ENCODE measurements at places on chromosomes 16 and 17.
A peak's percentile ranks its signal among the peaks of the same experiment; 100 is the strongest.

GRCh38 chr17:1005361-1005946 lies 8.5 kb downstream of the TIMM22 start:
- DNase-seq, result no peak

DNA sequence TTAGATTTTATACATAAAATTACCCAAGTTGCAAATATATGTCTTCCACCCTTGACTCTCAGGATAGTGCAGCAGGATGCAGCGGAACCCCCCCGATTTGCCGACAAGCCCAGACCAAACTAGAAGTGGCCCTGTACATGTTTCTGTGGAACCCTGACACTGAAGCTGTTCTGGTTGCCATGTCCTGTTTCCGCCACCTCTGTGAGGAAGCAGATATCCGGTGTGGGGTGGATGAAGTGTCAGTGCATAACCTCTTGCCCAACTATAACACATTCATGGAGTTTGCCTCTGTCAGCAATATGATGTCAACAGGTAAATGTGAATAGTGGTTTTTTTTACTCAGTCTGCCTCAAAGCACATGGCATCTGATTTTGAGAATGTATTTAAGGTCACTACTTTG lies 70.7 kb downstream of the OMG start:
- no peak for DNase-seq

GRCh38 chr16:52561910-52562741 lies 15.2 kb upstream of the TOX3 start:
- no peak for DNase-seq

DNA sequence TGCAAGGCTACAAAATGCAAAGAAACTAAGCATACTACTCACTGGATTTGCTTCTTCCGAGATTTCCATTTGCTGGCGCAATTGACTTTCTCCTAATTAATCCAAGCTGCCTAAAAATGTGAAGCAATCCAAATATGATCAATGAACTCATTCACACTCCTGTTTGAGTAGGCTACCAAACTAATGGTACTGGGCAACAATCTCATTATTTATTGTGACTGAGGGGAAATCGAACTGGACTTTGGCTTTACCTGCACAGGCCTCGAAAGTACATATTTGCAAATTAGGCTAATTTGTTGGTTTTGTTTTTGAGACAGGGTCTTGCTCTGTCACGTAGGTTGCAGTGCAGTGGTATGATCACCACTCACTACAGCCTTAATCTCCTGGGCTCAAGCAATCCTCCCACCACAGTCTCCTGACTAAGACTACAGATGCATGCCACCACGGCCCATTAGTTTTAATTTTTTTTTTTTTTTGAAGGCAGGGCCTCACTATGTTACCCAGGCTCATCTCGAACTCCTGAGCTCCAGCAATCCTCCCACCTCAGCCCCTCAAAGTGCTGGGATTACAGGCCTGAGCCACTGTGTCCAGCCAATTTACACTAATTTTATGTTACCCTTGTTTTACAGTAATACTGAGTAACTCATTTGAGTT lies 2.6 kb downstream of the ERI2 start:
- DNase-seq, result no peak

DNA sequence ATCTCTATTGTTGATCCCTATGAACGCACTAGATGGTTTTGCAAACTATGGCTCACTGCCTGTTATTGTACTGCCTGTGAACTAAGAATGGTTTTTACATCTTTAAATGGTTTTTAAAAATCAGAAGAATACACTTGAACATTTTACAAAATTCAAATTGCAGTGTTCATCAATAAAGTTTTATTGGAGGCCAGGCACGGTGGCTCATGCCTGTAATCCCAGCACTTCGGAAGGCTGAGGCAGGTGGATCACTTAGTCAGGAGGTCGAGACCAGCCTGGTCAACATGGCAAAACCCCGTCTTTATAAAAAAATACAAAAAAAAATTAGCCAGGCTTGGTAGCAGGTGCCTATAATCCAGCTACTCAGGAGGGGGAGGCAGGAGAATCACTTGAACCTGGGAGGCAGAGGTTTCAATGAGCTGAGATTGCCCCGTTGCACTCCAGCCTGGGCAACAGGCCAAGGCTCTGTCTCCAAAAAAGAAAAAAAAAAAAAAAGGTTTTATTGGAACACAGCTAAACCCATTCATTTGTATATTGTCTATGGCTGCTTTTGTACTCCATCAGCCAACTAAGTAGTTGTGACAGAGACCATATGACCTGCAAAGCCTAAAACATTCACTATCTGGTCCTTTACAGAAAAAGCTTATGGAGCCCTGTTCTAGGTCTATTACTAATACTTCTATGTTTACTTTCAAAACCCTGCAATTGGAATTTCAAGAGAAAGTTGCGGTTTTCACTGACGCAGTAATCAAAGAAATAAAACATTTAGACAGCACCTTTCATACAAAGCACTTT lies 18.9 kb downstream of the IKZF3 start:
- no peak for DNase-seq

GRCh38 chr16:17403156-17403809 lies 67.5 kb downstream of the XYLT1 start:
- DNase-seq, result no peak

DNA sequence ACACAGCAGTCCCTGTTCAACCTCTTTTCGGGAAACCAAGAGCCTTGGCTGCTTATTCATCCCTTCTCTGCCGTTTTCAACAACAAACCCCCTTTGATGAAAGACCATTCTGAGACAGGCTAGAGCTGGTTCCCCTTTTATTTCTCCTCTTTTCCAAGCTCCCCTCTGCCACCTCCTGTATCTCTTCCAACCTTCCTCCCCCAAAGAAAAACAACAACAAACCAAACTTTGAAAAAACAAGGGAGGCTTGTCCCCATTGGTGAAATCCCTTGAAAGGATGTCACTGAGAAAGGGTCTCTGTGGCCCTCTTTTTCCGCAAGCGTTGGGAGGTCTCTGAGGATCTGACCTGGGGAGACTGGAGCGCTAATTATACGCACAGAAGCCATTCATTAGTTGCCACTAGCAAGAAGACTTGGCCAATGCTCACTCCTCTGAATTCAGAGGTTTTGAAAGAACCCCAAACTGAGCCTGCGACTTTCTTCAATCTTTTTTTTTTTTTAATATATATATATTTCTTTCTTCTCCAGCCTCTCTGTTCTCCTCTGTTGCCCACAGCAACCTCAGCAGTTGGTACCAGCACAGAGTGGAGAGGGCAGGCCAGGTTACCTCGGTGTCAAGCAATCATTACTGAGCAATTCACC lies 101.4 kb downstream of the PITPNC1 start:
- no peak for DNase-seq

- DNase-seq, result no peak
These were observed 2.2 kb downstream of the TIMP2 start for GRCh38 chr17:78922816-78923498.

DNA sequence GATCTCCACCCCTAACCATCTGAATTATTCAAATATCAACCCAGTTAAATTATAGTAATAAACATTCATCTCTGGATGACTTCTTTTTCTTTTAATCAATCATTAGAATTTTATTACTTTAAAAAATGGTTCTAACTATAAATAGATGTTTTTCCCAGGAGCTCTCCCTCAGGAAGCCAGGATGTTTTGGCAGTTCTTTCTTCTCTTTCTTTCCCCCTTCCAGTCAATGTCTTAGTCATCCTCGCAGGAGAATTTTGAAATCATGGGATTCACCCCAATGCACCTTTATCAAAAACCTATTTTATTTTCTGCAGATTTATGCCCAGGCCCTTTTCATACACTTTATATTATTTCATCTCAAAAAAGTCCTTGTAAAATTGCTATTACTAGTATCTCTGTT lies 711.6 kb downstream of the CDH11 start:
- no peak for DNase-seq

GRCh38 chr17:44376124-44376523 lies 12.5 kb upstream of the FAM171A2 start:
- DNase-seq, result no peak

DNA sequence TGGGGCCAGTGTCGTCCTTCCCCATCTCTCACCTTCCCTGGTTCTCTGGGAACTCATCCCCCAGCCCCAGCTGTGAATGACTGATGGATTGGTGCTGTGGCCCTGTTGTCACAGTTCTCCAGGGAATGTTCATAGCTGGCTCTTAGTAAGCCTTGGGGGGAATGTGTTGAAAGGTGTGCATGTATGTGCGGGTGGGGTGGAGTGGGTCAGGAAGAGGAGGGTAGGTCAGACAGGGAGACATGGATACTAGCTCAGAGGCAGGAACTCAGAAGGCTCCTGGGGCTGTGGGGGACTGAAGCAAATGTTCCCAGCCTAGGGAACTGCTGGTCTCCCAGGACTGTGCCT lies 4.3 kb downstream of the DLX4 start:
- DNase-seq, result no peak

DNA sequence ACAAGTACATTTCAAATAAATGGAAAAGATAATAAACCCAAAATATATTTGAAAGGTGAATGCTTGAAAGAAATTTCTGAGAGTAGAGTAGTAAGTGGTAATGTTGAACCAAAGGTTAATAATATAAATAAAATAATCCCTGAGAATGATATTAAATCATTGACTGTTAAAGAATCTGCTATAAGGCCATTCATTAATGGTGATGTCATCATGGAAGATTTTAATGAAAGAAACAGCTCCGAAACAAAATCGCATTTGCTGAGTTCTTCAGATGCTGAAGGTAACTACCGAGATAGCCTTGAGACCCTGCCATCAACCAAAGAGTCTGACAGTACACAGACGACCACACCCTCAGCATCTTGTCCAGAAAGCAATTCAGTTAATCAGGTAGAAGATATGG lies 84.2 kb downstream of the C17orf58 start:
- no peak for DNase-seq

- DNase-seq, result no peak
These were observed 857.4 kb upstream of the GOT2 start for GRCh38 chr16:59591480-59591879.

GRCh38 chr17:17190188-17190587 lies 15.9 kb downstream of the PLD6 start:
- DNase-seq, result no peak

GRCh38 chr17:19538095-19539039 lies 4.7 kb downstream of the SLC47A1 start:
- no peak for DNase-seq

- peak; percentile 46 for DNase-seq
These were observed 43.5 kb downstream of the REXO5 start for GRCh38 chr16:20849589-20850390.

DNA sequence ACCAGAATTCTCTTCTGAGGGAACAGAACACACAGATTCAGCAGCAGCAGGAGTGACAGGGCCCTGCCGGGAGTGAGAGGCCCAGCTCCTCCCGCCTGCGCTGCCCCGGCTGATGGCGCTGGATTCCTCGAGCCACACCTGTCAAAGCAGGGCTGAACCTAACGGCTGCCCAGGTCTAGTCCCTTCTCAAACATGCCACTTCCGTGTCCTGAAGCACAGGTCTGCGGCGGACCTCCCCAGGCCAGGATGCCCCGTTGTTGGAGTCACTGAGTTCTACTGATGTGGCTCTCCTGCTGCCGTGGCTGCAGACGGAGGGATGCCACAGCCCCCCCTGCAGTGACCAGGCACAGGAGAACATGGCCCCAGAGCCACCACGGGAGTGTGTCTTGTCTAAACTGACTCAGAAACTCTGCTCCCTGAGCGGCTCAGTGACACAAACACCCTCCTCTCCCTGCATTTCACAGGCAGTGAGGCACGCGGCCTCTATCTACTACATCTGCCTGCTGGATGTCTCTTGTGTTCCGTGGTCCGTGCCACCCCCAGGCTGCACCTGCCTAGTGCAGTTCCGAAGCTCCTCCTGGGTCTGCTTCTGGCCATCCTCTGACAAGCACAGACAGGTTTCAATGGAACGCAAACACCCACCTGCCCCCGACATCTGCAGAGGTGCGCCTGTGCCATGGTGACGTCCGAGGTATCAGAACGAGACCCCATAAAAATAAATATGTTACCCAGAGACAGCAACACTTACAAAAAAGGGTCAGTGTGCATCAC lies 44.7 kb upstream of the DNAH17 start:
- no peak for DNase-seq

DNA sequence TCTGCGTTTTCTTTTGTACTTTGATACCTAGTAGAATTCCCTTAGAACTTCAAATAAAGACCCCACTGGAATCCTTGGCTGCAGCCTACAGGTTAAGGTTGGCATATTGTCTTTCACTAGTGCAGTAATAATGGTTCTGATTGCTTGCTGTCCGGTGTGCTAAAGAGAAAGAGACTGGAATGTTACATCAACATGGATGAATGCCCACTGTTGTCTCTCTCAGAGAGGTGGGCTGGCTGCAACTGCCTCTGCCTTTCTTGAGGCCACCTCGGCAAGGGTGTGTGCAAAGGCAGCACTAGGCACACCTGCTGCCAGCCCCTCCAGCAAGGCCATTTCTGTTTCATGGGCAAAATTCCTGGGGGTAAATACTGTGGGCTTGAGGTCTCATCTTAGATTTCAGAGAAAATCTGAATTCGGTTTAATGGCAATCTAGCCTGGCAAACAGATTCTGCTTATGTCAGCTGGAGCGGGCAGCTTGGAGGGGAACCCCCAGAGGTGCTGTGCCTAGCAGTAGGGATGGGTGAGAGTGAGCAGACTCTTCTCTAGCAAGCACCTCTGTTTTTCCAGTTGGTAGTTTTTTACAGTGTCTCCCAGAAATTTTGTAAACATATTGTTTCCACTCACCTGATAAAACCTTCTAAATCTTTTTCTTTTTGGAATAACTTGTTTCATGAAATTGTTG lies 54.0 kb downstream of the MRTFB start:
- DNase-seq, result no peak

DNA sequence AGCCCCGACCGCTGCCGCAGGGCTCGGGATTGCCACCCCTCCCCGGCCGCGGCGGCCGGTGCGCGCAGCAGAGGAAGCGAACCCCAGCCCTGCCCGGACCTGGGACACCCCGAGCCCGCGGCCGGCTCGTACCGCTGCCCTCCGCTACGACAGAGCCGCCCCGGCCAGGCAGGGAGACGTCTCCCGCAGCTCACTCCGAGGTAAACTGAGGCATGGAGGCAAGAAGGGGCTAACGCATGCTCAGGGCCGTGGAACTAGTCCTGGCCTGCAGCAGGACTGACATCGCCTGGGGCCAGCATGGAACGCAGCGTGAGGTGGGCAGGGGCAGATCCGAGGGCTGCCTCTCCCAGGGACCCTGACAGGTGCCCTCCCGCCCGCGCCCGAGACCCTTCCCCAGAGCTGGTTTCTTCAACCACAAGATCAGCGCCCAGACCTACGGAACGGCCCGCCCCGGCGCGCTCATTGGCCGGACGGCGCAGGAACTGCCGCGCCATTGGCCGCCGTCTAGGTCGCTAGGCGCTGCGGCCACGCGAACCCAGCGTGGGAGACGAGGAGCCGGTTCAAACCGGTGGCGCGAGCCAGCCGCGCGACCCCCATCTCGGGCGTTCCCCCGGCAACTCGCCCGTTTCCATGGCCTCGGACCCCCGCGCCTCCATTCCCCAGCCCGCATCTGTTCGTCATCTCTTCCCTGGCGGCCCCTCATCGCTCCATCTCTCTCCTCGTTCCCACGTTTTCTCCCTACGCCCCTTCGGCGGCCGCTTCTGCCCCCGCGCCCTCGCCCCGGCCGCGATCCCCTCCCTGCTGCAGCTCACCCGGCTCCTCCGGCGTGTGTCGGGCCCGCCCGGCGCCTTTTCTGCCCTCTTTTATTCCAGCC lies at the start of gene SLC43A2:
Gene SLC43A2, minus strand, starts transcription at position 853 of the 874 bp plus-strand sequence. CDS start 960 bp downstream, outside the sequence.
- peak; percentile 92 for DNase-seq

GRCh38 chr16:70298988-70299938 lies at the start of gene DDX19B:
Gene DDX19B (plus strand): TSS chr16:70299186. CDS start chr16:70299298, 112 bp downstream.
- DNase-seq, result peak; percentile 55

Data from RWPE1 (cell line).